Cerebellar nuclear complex (tissue), 1 donor: ENCODE measurements at places on chromosomes 6 and 20.
A peak's percentile ranks its signal among the peaks of the same experiment; 100 is the strongest.

- no peak for DNase-seq
Measured at GRCh38 chr20:59120491-59120890, 43.1 kb upstream of the ZNF831 start.

- no peak for DNase-seq
Measured at GRCh38 chr20:47859278-47859677, 74.0 kb upstream of the SULF2 start.

DNA sequence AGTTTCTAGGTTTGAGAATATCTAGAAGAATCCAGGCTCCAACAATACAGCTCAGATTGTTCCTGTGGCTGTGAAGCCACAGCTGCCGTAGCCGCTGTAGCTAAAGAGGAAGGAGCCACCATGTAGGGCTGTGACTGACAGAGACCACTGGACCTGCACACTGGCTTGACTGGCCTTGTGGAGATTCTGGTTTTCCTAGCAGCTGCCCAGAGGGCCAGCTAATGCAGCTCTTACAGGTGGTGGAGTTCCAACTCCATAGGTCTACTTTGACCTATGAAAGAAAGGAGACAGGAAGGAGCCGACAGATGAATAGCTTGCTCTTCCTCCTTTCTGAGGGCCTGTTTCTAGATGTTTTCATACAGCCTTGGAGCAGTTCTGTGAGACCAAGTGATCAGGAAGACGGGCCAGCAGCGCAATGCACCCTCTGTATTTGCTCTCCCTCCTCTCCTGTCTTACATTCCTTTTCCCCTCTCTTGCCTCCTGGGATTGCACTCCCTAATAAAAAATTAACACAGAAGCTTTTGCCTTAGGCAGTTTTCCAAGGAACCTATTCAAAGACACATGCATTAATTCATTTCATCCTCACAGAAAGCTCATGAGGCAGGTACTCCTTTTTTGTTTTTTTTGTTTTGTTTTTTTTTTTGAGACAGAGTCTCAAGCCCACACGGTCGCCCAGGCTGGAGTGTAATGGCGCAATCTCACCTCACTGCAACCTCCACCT is 51.8 kb upstream of the MYB start:
- no peak for DNase-seq

DNA sequence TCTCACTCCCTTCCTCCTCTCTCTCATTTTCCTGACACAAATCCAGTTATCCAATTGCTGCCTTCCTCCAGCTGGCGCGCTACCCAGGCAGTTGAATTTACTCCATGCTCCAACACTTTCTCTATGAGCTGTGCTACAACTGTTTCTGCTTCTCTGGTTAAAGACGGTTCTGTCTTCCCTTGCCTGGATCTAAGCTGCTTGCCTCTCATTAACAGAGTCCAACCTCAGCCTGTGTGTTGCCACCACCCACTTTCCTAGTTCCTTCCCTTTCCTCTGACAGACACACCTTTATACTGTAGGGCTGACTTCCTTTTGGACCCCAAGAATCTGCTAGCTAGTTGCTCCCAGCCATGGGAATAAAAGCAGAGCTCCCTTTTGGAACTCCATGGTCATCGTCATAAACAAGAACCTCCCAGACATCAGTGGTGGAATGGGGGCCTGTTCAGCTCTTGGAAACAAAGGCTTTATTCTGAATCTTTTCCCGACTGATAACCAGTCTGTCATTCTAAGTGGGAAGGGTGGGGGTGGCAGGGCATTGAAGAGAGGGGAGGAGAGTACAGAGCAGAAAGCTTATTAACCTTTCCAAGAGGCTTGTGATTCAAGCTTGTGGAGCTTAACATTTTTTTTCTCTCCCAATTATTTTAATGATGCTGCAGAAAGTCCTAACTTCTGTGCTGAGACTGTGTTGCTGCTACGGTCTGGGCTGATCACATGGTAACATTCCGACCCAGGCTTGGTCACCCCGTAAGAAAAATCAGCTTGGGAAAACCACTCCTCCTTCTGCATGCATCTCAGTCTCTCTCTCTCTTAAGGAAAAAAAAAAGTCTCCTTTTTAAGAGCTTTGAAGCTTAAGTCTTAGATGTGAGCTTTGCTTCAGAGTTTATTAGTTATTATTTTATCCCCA is 31.3 kb upstream of the BMP2 start:
- DNase-seq = no peak

- no peak for DNase-seq
Measured at GRCh38 chr6:150831577-150831976, 33.9 kb upstream of the MTHFD1L start.

- DNase-seq = no peak
Measured at GRCh38 chr20:33233129-33233774, 2.5 kb upstream of the BPIFA1 start.

DNA sequence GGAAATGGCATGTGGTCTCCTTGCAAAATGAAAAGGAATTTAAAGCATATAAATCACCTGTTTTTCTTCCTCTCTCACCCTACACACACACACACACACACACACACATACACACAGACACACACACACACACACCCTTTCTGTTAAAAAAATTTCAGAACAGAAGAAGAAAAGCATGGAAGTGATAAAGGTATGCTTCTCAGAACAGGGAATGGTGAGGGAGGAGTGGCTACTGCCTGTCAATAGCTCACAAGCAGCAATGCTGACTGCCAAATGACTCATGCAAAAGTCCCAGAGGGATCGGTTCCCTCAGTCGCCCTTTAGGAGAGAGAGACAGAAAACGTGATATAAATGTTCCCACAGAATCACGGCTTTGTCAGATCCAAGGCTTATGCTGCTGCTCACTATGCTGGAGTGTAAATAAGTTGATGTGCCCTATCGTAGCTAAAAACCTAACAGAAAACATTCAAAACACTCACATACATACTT is 102.6 kb downstream of the IBTK start:
- no peak for DNase-seq

- DNase-seq = peak; percentile 23
Measured at GRCh38 chr6:2165286-2165685, 80.1 kb downstream of the GMDS start.

DNA sequence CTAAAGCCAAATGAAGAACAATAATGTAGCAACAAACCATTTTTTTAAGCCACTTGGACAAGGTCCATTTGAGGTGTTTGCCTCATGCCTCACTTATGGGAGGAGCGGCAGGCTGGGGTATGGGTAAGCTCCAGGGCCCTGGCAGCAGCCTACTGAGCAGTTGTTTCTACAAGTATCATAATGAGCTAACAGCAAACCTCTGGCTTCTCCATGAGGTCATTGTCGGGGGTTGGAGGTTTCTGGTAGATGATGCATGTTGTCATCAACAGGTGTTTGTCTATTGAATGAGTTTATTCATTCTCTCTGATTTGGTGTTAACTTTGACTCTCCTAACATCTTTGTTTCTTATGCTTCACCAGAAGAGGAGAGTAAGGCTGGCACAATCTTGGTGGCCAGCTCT is 150.7 kb downstream of the TBC1D7 start:
- DNase-seq = no peak

- no peak for DNase-seq
Measured at GRCh38 chr20:52256454-52256853, 64.9 kb upstream of the ZFP64 start.

DNA sequence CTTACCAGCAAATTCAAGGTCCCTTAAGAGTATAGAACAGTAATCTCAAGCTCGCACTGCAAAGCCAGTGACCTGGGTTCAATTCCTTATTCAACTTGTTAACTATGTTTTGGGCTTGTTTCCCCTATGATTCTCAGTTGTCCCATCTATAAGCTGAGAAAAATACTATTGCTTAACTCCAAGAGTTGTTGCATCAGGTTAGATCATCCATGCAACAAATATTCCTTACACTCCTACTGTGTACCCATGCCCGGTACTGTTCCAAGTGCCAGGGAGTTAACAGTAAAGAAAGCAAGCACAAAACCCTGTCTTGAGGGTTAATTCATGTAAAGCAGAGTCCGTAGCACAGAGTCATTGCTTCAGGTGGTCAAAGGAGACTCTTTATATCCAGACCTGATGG is 247.3 kb downstream of the MAFB start:
- no peak for DNase-seq

GRCh38 chr6:135212020-135212806 is 31.1 kb downstream of the MYB start:
- DNase-seq = no peak

GRCh38 chr20:19830211-19830785 is 72.2 kb downstream of the RIN2 start:
- DNase-seq = no peak

GRCh38 chr20:47133809-47134456 is 222.6 kb downstream of the ZMYND8 start:
- DNase-seq = no peak

- DNase-seq = no peak
Measured at GRCh38 chr6:48027704-48028435, 83.1 kb downstream of the PTCHD4 start.

DNA sequence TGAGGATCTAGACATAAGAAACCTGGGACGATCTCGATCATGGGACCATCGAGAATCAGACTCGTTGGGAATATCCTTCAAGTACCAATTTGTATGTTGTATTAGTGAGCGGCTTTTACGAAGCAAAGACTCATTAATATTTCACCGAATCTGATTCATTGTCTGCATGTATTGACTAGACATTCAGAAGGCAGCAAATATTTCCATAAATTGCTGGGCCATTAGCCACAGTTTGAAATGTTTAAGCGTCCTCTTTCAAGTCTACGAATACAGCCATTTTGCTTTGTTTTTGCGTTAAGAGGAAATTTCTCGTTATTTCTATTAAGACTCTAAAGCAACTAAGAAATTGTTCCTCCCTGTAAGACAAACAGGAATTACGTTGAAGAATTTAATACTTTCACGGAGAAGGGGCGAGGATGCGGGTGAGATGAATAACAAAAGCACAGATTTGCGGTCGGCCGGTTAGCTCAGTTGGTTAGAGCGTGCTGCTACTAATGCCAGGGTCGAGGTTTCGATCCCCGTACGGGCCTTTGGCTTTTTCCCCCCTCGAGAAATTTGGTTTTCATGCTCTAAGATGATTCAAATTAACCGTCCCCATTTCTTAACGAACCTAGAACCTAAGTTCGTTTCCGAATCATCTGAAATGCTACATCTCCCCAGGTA is 18.5 kb downstream of the POM121L2 start:
- DNase-seq = no peak

GRCh38 chr20:54017846-54018245 is 52.5 kb downstream of the BCAS1 start:
- DNase-seq = no peak

- DNase-seq = no peak
Measured at GRCh38 chr6:158377860-158378259, 65.6 kb downstream of the TULP4 start.

DNA sequence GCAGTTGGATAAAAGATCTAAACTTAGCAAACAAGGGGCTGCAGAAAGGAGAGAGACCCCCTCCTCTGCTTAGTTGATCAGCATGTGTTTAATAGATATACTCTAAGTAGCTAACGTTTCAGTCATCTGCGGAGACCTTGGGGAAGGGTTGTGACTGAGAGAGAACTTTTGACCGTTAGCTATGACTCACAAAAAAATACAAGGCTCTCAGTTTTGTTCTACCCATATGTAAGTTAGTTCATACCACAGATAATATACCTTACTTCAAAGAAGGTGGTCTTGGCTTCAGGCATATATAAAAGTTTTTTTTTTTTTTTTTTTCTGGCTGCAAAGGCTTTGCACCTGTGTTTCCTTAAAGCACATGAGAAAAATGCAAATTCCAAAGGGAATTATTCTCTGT is 258.9 kb downstream of the GJA1 start:
- DNase-seq = no peak

- no peak for DNase-seq
Measured at GRCh38 chr20:11178946-11179654, 505.3 kb upstream of the JAG1 start.

GRCh38 chr6:14118446-14118845 is 874 bp downstream of the CD83 start:
- no peak for DNase-seq

DNA sequence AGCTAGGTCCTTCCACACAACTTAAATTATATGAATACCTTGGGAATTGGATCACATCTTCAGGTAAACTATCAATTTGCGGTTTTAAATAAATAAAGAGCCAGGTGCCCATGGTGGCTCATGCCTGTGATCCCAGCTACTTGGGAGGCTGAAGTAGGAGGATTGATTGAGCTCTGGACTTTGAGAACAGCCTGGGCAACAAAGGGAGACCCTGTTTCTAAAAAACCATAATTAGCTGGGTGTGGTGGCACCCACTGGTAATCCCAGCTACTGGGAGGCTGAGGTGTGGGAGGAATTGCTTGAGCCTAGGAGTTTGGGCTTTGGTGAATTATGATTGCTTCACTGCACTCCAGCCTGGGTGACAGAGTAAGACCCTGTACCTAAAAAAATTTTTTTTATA is 3.4 kb downstream of the GMNN start:
- DNase-seq = no peak

- no peak for DNase-seq
Measured at GRCh38 chr6:39092124-39092523, 22.9 kb downstream of the SAYSD1 start.

DNA sequence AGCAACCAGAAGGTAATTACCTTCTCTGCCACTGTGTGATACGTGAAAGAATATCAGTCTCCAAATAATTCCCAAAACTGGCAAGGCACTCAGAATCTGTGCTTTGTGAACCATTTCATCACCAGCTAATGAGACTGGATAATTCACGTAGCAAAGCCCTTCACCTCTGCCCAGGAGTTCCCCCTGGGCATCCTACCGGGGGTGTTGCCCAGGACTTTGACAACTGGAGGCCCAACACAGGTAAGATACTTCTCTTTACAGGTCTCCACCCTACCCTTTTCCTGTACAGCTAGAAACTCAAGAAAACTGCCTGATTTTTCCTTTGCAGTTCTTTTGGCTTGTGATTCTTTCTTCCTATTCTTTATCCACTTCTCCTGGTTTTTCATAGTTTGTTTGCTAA is 2.7 kb upstream of the CD24 start:
- DNase-seq = no peak

DNA sequence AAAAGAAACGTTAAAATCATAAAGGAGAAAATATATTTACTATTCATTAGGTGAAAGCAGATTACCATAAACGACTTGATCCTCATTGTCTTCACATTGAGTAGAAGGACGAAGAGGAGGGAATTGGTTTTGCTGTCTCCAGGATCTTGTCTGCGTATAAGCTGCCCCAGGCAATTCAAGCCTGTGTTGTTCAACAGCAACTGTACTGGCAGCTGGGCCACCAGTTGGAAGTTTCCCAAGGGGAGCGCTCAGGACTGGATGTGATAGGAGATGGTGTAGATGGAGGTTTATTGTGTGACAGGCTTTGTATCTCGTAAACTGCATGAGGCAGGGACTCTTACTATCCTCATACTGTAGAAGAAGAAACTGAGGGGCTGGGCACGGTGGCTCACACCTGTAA is 3.9 kb upstream of the FANCE start:
- no peak for DNase-seq
